Activated CD8-positive, alpha-beta T cell treated with anti-CD3 and anti-CD28 coated beads for 36 hours (primary cell): ENCODE measurements at places on chromosomes 16 and 17. TPM values are rescaled to one million over a fixed set of nuclear protein-coding genes. Genes with fewer than 3 reads are reported as not detected.
A peak's percentile ranks its signal among the peaks of the same experiment; 100 is the strongest.

The CD300E gene
- total RNA-seq: not detected

GRCh38 chr17:21177401-21177800 lies 36.6 kb downstream of the TMEM11 start:
- H3K27ac ChIP-seq: no peak overlapping the region
- no peaks in the 10 kb centered on the region for H3K4me1 ChIP-seq

GRCh38 chr16:66370786-66371684 lies 4.5 kb downstream of the CDH5 start:
- no peak overlapping the region for H3K27ac ChIP-seq
- no peaks in the 10 kb centered on the region for H3K4me1 ChIP-seq
- DNase-seq: no peak

DNA sequence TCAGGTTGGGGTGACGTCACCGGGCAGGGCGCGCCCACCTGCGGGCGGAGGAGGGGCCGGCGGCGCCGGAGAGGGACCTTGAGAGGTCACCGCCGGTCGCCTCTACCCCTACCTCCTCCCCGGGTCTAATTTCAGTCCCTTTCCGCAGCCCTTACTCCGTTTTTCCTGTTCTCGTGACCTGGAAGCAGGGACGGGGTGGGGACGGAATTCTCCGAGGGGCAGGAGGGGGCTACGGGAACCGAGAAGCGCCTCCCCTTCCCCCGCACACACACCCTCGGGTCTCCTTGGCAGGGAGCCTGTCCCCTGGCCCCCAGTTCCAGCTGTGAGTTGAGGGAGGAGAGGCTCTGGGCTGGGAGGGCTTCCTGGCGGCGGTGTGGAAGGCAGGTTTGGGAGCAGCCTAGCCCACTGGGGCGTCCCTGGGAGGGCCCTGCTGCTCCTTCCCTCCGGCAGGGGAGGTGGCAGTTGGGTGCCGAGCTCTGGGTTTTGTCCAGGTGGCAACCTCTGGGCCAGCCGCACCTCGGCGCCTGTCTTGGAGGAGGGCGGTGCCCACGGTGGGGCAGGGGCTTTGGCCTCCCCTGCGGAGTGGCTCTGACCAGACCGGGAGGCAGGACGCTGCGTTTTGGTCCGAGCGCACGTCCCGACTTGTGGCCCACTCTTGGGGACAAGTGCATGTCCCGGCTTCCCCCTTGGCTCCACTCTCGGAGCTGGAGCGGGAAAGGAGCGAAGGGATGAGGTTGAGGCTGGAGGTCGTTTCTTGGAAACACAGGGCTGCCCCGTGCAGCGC lies 773 bp downstream of the SYNGR3 start:
- peak overlapping the region; percentile 76 for H3K27ac ChIP-seq
- peak overlapping the region; percentile 71 for H3K4me3 ChIP-seq
- H3K27me3 ChIP-seq: peaks cover 18% of the 10 kb centered on the region
- H3K36me3 ChIP-seq: peaks cover 18% of the 10 kb centered on the region
- peaks cover 12% of the 10 kb centered on the region for H3K4me1 ChIP-seq
- peak; percentile 69 for DNase-seq

- DNase-seq: no peak
- peaks cover 87% of the 10 kb centered on the region for H3K36me3 ChIP-seq
- no peak overlapping the region for H3K27ac ChIP-seq
- H3K27me3 ChIP-seq: no peaks in the 10 kb centered on the region
- no peak overlapping the region for H3K4me3 ChIP-seq
Measured at GRCh38 chr17:76720211-76720610, 6.2 kb downstream of the JMJD6 start.

- H3K4me1 ChIP-seq: no peaks in the 10 kb centered on the region
- H3K36me3 ChIP-seq: no peaks in the 10 kb centered on the region
- H3K4me3 ChIP-seq: no peak overlapping the region
- no peak for DNase-seq
Measured at GRCh38 chr16:51449441-51449840, 298.4 kb upstream of the SALL1 start.
